ENCODE measurements at places on chromosomes 4 and X.

GRCh38 chr4:75904076-75904475 lies 1.8 kb upstream of the PPEF2 start:
- no peak for DNase-seq

DNA sequence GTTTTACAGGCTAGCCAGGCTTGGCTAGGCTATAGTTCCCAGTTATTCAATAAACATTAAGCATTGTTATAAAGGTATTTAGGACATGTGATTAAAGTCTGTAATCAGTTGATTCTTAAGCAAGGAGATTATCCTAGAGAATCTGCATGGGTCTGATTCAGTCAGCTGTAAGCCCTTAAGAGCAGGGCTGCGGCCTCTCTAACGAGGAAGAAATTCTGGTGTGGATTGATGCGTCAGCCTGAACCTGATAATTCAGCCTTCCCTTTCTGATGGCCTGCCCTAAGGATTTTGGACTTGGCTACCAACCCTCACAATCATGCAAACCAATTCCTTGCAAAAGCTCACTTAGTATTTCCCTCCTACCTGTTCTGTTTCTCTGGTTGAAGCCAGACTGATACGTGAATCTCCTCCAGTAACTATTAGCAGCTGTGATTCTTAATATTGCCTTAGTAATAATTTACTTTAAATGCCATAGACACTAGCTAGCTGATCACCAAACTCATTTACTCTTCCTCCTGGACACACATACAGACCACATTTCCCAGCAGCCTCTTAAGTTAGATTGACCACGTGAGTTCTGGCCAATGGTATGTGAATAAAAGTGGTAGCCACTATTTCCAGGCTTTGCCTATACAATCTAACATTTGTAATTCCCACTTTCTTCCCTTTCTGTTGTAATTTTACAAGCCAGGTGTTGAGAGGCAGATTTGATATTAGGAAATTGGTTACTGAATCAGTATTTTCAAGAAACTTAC lies 678.0 kb upstream of the INTU start:
- no peak for DNase-seq

GRCh38 chr4:164011791-164012190 lies 517.3 kb downstream of the TMA16 start:
- no peak for DNase-seq

GRCh38 chrX:153714256-153714655 lies 9.9 kb downstream of the BCAP31 start:
- DNase-seq: no peak

DNA sequence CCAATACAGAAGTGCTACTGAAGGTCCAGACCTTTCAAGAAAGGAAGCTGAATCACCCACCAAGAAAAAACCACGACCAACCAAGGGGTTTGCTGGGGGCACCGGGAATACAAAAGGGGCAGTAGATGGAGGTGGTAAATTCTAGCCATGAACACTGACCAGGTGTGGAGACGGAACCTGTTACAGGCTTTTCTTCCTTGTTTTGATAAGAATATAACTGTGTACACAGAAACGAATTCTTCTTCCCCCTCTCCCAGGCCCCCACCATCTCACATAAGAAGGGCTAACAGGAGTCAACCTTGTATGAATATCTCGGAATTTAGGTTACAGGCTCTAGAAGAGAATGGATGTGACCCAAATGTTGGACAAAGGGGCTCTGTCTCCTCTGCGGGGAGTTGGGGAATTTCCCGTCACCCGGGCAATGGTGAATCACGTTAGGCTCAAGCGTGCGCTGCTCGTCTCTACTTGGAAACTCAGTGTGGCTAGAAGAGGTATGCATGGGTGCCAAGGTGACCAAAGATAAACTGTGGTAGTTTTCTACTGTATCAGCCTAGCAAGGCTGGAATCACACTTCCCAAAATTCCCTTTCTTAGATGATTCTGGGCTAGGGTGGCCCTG lies 87.0 kb downstream of the AFAP1 start:
- no peak for DNase-seq

DNA sequence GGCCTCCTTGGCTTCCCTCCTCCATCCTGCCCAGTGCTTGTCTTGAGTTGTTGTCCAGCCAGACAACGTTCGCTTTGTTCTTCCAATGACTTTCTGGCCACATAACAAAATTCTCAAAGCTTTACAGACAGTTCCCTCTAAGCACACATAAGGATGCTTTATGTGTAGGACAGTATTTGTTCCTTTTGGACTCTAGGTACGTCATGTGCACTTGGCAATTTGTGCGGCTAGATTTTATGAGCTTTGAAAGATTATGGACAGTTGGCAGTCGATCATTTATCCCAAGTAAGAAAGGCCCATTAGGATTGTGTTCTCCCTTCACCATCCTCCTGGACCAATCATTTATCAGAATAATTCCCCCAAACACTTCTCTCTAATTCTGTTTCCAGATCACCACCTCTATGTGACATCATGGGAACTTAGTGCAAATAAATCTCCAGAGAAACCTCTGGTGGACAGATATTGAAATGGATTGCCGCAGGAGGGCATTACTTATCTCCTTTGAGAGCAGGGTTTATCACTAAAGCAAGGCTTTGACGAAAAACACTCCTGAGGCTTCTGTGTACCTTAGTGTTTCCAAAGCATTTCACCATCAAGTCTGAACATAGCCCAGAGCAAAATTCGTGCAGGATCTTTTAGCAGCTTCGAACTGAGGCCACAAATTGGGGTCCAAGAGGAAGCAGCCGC lies 77.4 kb upstream of the BMPR1B start:
- DNase-seq: no peak

DNA sequence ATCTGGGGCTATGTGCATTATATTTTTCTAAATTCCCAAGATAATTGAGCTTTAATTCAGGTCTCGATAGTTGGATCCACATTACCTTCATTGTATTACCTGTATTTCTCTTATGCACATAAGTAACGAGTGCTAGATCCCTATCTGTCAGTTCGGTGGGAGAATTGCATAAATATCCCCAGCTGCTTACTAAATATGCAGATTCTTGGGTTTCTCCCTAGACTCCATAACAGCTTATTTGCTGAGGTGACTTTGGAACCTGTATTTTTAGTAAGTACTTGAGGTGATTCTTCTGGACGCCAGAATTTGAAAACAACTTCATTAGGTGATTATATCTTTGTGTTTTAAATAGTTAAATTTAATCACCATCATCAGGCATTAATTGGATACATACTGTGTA lies 15.0 kb downstream of the UGT8 start:
- DNase-seq: no peak

- no peak for DNase-seq
These were observed 62.9 kb upstream of the FMR1 start for GRCh38 chrX:147848543-147849443.

DNA sequence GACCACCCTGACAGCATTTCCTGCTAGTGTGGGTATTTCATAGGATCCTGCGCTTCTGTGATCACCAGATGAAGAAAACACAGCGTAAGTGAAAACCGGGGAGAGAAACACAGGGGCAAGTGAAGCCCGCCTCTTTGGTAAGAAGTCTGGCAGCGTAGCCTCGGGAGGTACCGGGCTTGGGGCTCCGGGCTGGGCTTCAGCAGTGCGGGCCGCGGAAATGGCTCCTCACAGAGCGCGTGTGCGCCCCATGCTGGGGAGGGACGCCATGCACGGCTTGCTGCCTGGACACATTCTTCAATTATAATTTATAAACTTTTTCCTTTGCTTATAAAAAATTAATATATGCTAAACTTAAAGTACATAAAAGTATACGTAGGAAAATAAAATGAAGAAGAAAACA lies 151.5 kb downstream of the AFAP1 start:
- DNase-seq: no peak

GRCh38 chr4:6437826-6438238 lies 34.6 kb downstream of the PPP2R2C start:
- DNase-seq: no peak

- DNase-seq: no peak
These were observed 815.6 kb upstream of the ADGRL3 start for GRCh38 chr4:60384516-60384915.

- no peak for DNase-seq
These were observed 5.1 kb downstream of the RAB33B start for GRCh38 chr4:139458999-139459398.

GRCh38 chr4:165874072-165874790 lies 1.2 kb downstream of the TLL1 start:
- DNase-seq: no peak

- DNase-seq: no peak
These were observed 8.0 kb downstream of the MAN2B2 start for GRCh38 chr4:6582889-6583490.

GRCh38 chrX:120308558-120308957 lies 2.7 kb downstream of the TMEM255A start:
- DNase-seq: no peak

DNA sequence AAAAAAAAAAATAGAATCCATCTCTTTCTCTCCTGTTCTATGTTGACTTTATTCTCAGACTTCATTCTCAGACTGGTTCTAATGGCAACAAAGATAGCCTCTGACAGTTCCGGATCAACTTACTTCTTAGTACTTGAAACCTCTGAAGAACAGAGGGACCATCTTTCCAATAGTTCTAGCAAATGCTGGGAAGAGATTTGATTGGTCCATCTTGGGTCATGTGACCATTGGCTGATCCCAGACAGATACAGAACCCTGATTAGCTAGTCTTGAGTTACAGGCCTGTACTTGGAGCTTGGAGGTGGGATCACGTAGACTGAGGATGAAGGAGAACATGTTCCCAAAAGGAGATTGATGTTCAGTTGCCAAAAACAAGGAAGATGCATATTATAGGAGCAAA lies 66.9 kb upstream of the STIM2 start:
- DNase-seq: no peak

DNA sequence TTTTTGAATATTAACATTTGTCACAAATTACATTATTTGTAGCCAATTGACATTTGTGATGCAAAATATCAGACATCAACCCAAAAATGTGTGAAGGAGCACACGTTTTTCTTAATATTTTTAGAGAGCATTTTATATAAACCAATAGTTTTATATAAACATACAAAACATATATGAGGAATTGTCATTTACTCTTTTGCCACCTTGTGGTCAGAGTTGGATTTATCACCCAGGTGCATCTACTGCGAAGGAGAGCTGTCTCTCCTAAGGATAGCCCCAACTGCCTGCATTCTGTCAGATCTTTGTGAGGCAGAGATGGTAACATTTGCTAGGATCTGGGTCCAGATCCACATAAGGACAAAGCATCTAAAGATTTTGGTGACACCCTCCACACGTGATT lies 2.5 kb upstream of the USP27X start:
- DNase-seq: no peak

- DNase-seq: no peak
These were observed 40.9 kb upstream of the VEGFC start for GRCh38 chr4:176833400-176834175.

DNA sequence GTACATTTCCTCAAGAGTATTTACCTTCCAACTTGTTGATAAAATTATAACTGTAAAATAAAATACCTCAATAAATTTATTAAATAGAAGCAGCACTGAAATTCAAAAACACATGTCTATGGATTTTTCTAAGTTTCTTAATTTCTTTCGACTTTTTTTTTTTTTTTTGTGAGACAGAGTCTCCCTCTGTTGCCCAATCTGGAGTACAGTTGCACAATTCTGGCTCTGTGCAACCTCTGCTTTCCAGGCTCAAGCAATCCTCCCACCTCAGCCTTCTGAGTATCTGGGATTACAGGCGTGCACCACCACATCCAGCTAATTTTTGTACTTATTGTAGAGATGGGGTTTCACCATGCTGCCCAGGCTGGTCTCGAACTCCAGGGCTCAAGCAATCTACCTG lies 79.8 kb downstream of the IQCM start:
- DNase-seq: no peak

GRCh38 chr4:3186609-3187008 lies 62.4 kb upstream of the MSANTD1 start:
- DNase-seq: no peak

DNA sequence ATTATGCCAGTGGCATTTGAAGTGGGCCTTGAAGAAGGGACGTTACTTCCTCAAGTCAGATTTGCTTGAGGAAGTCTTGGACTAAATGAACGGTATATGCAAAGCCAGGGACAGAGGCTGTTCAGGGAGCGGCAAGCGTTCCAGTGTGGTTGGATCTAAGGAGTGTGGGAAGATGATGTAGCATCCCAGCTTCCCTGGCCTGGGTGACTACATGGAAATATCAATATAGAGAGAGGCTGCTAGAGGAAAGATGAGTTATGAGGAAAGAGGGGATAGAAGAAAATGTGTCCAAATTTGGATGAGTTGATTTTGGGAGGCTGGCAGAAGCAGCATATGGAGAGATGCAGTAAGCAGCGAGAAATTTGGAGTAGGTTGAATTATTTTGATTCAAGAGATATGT lies 432.5 kb upstream of the TENM3 start:
- no peak for DNase-seq

GRCh38 chrX:17605676-17606075 lies 131.6 kb upstream of the SCML1 start:
- DNase-seq: no peak

DNA sequence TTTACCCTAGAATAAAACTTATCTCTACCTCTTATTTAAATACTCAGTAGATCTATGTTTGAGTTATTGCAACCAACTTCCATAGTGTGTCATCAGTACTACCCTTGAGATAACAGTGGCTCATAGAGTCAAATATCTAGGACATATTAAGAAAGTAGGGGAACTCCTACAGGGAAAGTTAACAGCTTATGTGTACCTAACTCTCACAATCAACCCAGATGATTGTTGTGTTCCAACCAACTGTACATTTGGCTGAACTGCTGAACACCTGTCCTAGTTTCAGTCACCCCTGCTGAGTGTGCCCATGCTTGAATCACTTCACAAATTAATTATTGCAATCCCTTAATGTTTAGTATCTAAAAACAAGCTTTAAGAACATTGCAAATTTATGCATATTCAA lies 244.2 kb upstream of the GRID2 start:
- no peak for DNase-seq

DNA sequence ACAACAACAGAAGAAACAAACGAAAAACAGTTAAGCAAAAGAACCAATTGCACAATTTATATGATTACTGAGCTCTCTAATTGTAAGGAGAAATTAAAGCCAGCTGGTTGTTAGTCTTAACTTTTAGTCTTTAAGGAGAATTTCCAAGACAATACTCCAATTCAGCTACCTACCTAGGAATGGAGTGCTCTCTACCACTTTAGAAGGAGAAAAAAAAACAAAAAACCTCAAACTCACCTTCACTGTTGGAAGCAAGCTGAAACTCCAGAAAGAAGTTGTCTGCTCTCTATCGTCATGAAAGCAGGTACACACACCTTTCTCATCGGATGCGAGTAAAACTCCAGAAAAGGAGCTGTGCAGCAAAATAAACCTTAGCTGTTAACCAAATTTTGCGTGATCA lies 86.1 kb upstream of the NPY2R start:
- no peak for DNase-seq

DNA sequence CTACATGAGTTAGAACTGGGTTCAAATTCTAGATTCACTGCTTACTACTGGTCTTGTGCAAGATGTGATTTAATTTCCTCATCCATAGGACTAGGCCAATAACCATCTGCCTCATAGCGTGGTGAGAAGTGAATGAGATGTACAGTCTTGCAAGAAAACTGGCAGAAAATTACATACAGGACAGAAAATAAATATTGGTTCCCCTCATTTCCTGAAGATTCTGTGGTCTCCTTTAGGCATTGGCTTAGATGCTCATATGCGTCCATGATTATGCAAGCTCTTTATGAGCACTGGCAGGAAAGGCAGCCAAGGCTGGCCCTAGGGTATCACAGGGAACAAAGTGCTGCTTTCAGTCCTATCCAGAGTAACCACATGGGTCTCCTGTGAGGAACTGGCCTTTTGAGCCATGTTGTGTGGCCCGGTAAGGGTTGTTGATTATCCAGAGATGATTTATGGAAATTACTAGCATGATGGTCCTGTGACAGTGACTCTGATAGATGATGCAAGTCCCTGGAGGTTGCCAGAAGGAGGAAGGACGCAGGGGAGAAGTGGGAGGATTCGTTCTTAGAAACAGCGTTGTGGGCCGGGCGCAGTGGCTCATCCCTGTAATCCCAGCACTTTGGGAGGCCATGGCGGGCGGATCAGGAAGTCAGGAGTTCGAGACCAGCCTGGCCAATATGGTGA lies 9.9 kb upstream of the MOB1B start:
- no peak for DNase-seq
